ENCODE measurements at places on chromosomes 3 and 15. TPM values are rescaled to one million over a fixed set of nuclear protein-coding genes. Genes with fewer than 3 reads are reported as not detected.

Gene SYNM
- total RNA-seq: 469 TPM

Gene DCLK3
- not detected for total RNA-seq

Gene ITIH3
- 3.5 TPM for total RNA-seq

Gene RBPMS2
- total RNA-seq: 2.3 TPM

Gene BTLA
- total RNA-seq: not detected

Data from stomach (tissue), 19 donors.